Renal pelvis (tissue), 12 donors: ENCODE measurements at places on chromosomes 7 and 10. TPM values are rescaled to one million over a fixed set of nuclear protein-coding genes. Genes with fewer than 3 reads are reported as not detected.

SPRN gene
- polyA plus RNA-seq, result 4.6 TPM

NEBL gene
- polyA plus RNA-seq, result 92.3 TPM

IGF2BP3 gene
- polyA plus RNA-seq, result 72.1 TPM

HOXA3 gene
- 48.7 TPM for polyA plus RNA-seq

MTERF1 gene
- 16.8 TPM for polyA plus RNA-seq

EBF3 gene
- polyA plus RNA-seq, result 2.0 TPM

AS3MT gene
- polyA plus RNA-seq, result 19.5 TPM

NET1 gene
- polyA plus RNA-seq, result 123 TPM

GJC3 gene
- polyA plus RNA-seq, result 0.95 TPM

EPDR1 gene
- polyA plus RNA-seq, result 19.8 TPM

PDZD7 gene
- 3.2 TPM for polyA plus RNA-seq

DLX5 gene
- polyA plus RNA-seq, result 0.16 TPM

TBXAS1 gene
- polyA plus RNA-seq, result 25.3 TPM

ECD gene
- 38.0 TPM for polyA plus RNA-seq

ASB10 gene
- polyA plus RNA-seq, result not detected

ERVW-1 gene
- polyA plus RNA-seq, result 0.53 TPM

GLCCI1 gene
- 26.0 TPM for polyA plus RNA-seq

SH2D4B gene
- 0.20 TPM for polyA plus RNA-seq

CPN1 gene
- 2.3 TPM for polyA plus RNA-seq

PLEKHS1 gene
- polyA plus RNA-seq, result 0.30 TPM

SLC26A5 gene
- 0.51 TPM for polyA plus RNA-seq

CALCR gene
- 0.78 TPM for polyA plus RNA-seq

IFIT1B gene
- polyA plus RNA-seq, result 0.04 TPM

C10orf95 gene
- polyA plus RNA-seq, result 2.4 TPM

CDC14C gene
- 0.04 TPM for polyA plus RNA-seq

CACNA2D1 gene
- polyA plus RNA-seq, result 24.1 TPM

SYT15 gene
- polyA plus RNA-seq, result 10.4 TPM

CC2D2B gene
- 1.8 TPM for polyA plus RNA-seq

PSD gene
- 13.2 TPM for polyA plus RNA-seq

ATP6V1F gene
- 232 TPM for polyA plus RNA-seq

TRPV6 gene
- 14.1 TPM for polyA plus RNA-seq

TMEM213 gene
- polyA plus RNA-seq, result 45.9 TPM

SPDYE2 gene
- polyA plus RNA-seq, result 14.1 TPM

MMRN2 gene
- polyA plus RNA-seq, result 28.3 TPM

FAM237B gene
- 0.33 TPM for polyA plus RNA-seq

ANXA8L1 gene
- not detected for polyA plus RNA-seq

PAPSS2 gene
- polyA plus RNA-seq, result 33.5 TPM
